ENCODE measurements at places on chromosomes 12 and 14. TPM values are rescaled to one million over a fixed set of nuclear protein-coding genes. Genes with fewer than 3 reads are reported as not detected.
A peak's percentile ranks its signal among the peaks of the same experiment; 100 is the strongest.

The ZNF891 gene
- polyA plus RNA-seq: 2.0 TPM

The TMEM30B gene
- 2.5 TPM for polyA plus RNA-seq

The DLK1 gene
- 1,864 TPM for polyA plus RNA-seq

The PLA2G1B gene
- polyA plus RNA-seq: 0.36 TPM

The DCN gene
- polyA plus RNA-seq: 2,946 TPM

The TDRD9 gene
- polyA plus RNA-seq: 0.40 TPM

- no peak for DNase-seq
These were observed 53.3 kb upstream of the NCOR2 start for GRCh38 chr12:124620606-124621295.

DNA sequence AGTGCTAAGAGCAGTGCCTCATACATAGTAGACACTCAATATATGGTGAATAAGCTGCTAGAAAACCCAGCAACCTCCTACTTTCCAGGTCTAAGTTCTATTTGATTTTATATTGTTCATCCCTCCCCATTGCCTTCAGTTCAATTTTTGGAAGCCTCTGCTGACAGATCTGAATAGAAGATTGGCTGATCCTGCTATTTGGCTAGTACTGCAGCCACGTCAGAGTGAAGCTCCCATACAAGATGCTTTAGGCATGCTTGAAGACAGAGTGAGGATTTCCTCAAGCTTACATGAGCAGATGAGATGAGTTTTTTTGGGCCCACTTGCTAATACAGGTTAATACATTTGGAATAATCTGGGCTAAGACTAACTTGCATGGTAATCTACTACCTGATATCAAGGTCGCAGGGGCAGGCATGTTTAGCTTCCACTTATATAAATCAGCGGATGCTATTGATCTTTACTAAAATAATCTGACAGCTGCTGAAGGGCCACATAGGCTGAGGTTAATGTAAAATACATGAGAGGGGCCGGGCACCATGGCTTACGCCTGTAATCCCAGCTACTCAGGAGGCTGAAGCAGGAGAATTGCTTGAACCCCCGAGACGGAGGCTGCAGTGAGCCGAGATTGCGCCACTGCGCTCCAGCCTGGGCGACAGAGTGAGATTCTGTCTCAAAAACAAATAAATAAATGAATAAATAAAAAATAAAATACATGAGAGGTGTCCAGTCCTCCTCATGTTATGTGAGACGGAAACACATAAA is 15.9 kb upstream of the AEBP2 start:
- peak; percentile 66 for DNase-seq

DNA sequence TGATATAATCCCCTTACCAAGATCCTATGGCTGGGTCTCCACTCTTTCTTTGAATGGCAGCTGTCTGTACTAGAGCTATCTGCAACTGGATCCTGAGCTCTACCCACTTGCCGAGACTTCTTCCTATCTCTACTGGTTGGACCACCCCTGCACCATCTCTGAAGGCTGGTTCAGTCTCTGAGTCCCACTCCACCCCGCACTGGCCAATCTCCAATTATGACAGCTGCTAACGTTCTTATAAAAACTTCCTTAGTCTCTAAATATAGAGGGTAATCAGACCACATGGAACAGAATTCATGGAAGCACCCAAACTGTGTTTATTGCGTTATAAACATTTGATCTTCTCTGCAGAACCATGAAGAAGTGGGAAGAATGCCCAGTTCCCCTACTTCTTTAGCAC is 186.6 kb upstream of the EEA1 start:
- DNase-seq: peak; percentile 87

DNA sequence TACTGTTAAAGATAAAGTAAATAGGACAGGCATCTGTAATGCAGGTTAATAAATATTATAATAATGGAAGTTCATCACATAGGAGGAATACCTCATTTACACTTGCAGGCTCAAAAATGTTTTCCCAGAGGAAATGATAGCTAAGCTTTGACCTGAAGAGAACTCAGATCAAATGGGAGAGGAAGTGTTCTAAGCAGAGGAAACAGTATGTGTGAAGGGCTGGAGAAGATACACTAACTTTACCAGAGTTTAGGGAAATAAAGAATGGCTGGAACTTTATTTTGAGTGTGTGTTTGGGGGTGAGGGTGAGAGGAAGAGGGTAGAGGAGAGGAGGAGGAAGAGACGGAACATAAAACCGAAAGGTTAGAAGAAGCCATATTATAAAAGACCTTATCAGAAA is 34.0 kb upstream of the AP4S1 start:
- DNase-seq: no peak

GRCh38 chr12:98456576-98457573 is 58.5 kb upstream of the TMPO start:
- peak; percentile 57 for DNase-seq

DNA sequence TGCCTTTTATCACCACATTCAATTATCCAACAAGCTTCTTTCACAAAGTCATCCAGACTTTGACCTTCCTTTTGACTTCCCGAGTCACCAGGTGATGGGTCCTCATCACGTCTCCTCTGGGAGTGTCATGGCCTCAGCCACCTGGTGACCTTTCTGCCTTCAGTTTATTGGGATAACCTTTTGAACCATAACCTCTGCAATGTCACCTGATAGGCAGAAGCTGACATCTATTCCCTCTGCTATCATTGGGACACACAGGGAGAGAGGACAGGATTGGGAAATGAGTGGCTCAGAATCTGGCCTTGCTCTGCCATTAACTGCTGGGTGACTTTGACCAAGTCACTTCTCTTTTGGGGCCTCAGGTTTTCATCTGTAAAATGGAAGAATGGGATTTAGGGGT is 388.7 kb downstream of the NUAK1 start:
- no peak for DNase-seq

DNA sequence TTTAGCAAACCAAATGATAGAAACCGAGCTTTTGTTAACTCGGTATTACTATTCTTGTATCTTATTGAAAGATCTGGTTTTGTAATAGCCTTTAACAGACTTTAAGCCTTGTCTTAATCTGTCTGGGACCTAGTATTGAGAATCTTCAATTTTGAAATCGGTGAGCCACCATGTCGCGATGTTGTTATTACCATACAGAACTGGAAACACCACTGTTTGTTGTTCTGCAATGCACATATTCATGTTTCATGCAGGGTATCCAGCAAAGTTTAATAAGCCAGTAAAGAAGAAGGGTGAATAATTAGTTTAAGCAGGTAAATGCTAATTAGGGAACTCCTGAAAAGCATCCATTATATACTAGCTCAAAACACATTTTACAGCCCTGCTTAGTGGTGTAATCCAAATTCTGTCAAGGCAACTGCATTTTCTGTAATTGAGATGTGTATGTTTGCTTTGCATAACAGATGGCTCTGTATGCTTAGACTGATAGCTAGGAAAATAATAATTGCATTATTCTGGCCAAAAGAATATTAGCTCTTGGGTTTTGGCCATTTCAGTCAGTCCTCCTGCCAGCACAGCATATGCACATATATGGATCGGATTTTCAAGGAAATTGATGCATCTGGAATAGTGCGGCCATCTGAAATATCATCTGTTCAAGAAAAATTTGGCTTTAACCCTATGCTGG is 389.2 kb downstream of the EGLN3 start:
- DNase-seq: peak; percentile 94

GRCh38 chr14:37599507-37600368 is 4.3 kb downstream of the TTC6 start:
- no peak for DNase-seq

- DNase-seq: no peak
These were observed 38.1 kb downstream of the SDR9C7 start for GRCh38 chr12:56896082-56896481.

DNA sequence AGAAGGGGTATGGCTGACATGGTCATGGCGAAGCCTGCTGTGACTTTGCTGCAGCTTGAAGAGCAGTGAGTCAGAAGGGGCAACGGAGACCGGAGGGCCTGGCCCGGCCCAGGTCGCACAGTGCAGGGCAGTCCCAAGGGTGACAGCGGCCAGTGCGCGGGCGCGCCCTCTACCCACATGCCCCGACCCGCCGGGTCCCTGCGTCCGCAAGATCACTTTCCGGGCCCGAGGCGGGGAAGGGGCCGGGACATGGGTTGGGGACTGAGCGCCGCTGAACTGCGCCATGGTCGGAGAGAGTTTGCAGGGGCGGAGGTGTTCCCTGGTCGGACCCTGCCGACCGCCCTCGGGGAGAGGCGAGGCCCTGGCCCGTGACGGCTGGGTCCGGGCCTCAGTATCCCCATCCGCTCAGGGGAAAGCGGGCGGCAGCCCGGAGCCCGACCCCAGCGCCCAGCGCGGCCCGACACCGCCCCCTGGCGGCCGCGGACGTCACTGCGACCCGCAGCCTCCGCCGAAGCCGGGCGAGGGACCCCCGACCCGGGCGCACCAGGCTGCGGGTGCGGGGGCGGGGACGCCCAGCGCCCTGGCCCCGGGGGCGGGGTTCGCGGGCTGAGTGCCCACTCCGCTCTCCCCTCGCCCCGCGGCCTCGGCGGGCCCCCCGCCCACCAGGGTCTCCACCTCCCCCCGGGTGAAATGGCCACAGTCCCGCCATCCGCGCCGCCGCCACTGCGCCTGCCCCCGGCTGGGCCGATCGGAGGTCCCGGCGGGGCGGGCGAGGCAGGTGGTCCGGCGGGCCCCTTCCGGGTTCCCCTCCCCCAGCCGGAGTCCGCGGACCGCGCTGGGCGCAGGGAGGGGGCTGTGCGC is 7.2 kb upstream of the ANKRD9 start:
- peak; percentile 58 for DNase-seq

DNA sequence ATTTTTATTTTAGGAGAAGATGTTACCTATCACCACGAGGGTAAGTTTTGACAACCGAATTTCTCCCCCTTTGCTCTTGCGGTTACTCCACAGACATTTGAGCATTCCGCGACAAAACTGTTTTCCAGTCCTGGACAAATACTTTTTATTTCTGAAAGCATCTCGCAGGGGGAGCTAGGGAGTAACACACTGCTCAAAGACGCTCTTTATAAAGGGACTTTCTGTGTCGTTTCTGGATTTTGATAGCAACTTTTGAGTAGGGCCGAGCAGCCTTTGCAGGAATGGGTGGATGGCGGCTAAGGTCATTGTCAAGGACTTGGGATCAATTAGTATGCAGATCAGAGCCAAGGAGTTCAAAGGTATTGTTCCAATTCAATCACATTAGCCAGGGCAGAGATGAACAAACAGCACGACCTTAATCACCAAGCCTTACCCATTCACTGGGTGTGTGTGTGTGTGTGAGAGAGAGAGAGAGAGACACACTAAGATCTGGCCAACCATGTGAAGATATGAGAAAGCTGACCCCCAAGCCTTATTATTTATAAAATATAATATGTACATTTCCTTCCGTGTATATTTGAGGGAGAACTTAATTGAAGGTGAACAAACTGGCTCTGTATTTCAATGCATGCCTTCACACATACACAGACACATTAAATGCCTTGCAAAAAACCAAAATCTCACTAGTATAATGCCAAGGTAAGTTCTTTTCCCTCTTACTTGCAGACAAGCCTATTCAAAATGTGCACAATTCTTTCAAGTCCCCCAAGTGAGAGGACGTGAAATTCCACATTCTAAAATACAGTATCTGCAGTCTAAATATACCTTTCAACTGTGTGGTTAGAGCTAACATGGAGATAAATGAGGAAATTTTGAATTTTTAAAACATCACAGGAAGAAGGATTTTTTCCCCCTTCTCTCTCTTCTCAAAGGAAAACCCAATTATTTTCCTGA is 613.8 kb downstream of the VRK1 start:
- DNase-seq: peak; percentile 23

DNA sequence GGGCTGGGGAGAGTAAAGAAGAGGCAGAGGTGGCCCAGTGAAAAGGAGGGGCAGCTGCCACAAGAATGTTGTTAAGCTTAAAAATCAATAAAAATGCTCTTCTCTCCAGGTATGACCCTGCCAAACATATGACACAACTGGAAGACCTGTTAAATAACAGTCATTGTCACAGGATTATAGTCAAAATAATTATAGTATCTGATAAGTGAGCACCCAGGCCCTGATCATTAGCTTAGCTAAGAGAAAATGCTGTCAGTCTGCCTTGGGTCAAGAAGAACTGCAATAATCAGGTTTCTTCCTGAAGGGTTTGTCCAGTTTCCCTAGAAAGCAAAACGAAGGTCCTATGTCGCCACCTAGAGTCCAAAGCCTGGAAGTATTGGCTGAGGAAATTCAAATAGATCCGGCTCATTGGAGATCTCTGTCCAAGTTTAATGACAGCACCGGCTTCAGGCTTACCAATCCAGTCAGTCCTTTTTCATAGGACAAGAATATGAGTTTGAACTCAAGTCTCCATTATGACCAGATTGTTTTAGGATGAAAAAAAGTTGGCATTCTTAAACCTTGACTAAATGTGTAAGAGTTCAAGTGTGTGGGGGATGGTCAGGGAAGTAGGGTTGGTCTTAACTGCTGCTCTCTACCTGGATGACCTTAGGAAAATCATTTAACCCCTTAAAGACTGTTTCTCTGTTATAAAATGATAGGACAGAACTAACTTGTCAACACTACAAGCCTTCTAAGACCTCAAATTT is 22.5 kb upstream of the NKX2-8 start:
- peak; percentile 86 for DNase-seq

DNA sequence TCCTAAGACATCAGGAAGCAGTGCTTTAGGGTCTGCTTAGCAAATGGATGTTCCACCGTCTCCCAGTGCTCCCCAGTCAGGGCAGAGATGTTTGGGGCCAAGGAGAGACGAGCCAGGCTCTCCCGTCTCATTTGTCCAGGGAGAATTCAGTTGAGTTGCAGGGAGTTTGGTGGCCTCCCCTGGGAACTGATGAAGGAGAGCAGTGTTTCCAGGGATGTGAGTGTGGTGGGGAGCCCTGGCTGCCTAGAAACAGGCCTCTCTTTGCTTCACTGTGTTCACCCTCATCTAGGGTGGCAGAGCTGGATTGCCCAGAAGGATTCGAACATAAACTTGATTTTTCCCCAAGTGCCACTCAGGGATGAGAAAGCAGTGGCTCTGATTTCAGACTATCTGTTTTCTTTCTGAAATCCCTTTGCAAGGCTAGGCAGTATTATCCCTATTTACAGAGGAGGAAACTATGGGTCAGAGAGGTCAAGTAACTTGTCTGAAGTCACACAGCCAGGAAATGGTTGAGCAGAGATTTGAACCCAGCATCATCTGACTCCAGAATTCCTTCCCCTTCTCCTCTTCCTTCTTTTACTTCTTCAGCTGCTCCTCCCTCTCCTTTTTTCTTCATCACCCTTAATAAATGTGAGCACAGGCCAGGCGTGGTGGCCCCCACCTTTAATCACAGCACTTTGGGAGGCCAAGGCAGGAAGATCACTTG is 6.6 kb downstream of the TPCN1 start:
- no peak for DNase-seq

- no peak for DNase-seq
These were observed 134.6 kb downstream of the TMEM121 start for GRCh38 chr14:105660816-105661531.

- peak; percentile 41 for DNase-seq
These were observed 32.0 kb downstream of the RFLNA start for GRCh38 chr12:124326871-124327270.

DNA sequence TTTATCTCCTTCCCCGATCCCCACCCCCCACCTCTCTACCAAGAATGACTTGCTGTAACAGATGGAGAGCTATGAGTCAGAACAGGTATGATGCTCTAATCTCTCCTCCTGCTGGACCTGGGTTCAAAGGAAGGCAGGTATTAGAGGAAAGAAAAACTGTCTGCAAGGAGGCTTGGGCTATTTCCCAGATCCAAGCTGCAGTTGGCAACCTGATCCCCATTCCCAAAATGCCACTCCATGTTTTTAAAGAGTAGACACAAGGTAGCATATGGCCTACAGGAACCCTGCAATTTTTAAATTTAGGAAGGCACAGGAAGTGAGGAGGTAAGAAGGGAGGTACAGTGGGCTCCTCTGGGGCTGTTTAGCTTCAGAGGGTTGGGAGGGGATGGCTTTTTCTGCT is 33.0 kb downstream of the SRRM4 start:
- DNase-seq: no peak
